ENCODE measurements at places on chromosomes 3 and 15.

- no peak for DNase-seq
These were observed 34.6 kb downstream of the FAM174B start for GRCh38 chr15:92620991-92621390.

DNA sequence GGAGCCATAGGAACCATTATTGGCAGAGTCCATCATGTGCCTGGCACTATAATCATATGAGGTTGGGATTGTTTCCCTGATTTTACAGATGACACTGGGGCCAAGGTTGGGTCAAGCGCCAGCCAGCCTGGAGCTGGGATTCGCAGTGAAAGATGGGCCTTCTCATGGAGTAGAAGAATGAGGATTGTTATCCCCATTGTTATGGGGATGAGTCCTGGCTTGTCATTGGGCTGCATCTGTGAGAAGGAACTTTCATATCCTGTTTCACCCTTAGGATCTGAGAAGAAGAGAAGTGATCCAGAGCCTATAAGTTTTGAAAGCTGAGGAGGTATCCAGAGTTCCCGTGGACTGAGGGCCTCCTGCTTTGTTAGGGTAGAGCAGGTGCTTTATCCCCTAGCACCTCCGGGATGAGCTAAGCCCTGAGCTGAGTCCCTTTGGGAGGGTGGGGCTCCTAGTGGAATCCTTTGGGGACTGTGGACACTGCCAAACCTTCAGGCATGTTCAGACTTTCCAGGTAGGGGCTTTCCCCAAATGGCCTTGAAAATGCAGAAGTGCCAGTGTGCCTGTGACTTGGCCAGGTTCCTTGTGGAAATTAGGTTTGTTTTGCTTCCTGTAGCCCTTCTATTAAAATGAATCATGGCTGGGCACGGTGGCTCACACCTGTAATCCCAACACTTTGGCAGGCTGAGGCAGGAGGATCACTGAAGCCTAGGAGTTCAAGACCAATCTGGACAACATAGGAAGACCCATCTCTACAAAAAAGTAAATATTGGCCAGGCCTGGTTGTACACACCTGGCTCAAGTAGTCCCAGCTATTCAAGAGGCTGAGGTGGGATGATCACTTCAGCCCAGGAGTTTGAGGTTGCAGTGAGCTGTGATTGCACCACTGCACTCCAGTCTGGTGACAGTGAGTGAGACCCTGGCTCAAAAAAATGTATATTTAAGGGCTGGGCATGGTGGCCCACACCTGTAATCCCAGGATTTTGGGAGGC lies 30.2 kb upstream of the BSN start:
- DNase-seq, result no peak

DNA sequence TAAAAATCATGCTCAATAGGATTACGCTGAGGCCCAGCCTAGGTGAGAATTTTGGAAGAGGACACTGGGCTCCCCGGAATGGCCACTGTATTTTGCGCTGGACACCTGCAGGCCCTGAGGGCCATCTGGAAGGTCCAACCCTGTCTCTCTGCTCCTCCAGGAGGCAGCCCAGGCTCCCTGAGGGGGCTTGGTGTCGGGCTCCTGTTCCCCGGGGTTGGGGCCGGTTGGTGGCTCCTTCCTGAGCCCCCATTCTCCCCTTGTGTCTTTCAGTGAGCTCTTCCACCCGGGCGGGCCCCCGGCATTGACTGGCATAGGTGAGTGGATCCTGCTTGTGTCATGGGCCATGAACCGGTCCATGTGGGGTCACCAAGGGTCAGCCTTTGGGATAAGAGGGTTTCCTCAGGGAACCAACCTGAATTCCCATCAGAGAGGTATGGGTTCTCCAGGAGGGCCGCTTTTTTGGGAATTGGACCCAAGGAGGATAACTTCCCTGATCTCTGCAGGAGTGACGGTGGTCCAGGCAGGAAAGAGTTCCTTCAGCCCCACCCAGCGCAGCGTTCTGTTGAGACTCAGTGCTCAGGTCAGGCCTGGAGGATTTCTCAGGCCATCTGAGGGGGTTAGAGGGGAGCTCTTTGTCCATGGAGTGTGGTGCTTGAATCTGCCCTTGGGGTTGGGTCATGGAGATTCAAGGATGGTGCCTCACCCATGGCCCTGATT lies 187.8 kb downstream of the UBE3A start:
- no peak for DNase-seq

DNA sequence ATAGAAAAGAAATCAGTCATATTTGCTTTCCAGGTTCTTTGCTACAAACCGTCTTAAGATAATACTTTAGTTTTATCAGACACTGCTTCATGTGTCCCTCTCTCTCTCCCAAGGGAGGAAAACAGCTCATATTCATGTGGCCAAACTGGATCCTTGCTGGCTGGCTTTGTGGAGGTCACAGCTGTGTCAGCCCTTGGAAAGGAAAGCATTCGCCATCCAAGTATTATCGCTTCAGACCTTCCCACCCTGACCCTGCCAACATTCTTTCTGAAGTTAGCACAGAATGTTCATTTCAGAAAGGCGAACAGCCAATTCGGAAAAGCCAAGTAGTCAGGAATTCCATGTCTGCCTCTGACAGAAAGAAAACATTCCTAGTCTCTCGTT lies 213.6 kb downstream of the FEZF2 start:
- DNase-seq, result no peak

All from vagina (tissue), 2 donors.